ENCODE measurements at places on chromosomes 13 and 19.

GRCh38 chr13:21059641-21060337 lies 1.6 kb downstream of the LATS2 start:
- DNase-seq = no peak

DNA sequence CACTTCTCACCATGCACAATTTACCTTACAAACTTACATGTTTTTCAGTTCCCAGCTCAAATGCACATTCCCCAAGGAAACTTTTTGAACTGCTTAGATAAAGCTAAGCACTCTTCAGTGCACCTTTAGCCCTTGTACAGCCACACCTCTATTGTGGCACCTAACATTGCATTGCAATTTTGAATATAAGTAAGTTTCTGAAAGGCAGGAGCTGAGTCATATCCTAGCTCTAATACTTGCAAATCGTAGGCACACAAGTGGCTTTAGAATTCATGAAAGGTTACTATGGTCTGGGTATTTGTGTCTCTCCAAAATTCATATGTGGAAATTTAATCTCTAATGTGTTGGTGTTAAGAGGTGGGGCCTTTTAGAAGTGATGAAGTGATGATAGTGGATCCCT lies 4.9 kb upstream of the ESD start:
- no peak for DNase-seq

DNA sequence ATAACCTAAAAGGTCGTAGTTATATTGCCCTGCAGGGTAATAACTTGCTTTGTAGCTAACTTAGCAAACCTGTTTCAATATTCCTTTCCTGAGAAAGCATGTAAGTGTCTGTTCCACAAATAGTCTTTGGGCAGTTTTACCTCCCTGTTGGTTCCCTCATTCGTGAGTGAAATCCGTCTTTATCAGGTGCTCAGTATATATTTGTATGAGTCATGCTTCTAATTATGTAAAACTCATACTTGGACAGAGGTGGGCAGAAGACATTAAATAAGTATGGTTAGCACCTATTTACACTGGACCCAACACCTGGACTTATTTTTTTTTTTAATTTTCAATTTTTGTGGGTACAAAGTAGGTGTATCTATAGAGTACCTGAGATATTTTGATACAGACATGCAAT lies 44.9 kb upstream of the MEDAG start:
- no peak for DNase-seq

GRCh38 chr13:99265821-99266426 lies 7.7 kb upstream of the GPR18 start:
- no peak for DNase-seq

- no peak for DNase-seq
Observed at GRCh38 chr13:70311191-70311590, 202.9 kb upstream of the KLHL1 start.

GRCh38 chr13:23922005-23922932 lies 25.0 kb upstream of the C1QTNF9B start:
- no peak for DNase-seq

DNA sequence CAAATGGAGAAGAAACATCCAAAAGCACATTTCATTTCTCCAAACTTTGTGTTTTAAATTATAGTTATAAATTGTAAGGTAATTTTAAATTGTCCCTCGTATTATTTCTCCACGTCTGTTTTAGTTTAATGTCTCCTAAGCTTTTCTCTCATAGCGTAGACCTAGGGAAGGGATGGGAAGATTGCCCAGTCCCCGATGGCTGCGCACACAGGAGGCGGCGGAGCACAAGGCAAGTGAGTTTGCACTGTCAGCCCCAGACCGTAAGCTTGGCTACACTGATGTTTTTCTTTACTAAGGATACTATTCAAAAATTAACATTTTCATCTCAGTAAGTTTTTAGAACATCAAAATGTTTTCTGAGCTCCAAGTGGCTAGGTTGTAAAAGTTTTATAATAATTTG lies 72.3 kb downstream of the GPR12 start:
- DNase-seq = no peak

- no peak for DNase-seq
Observed at GRCh38 chr13:36630181-36630803, 43.5 kb upstream of the SERTM1 start.

- no peak for DNase-seq
Observed at GRCh38 chr19:35722461-35722860, 4.7 kb downstream of the KMT2B start.

DNA sequence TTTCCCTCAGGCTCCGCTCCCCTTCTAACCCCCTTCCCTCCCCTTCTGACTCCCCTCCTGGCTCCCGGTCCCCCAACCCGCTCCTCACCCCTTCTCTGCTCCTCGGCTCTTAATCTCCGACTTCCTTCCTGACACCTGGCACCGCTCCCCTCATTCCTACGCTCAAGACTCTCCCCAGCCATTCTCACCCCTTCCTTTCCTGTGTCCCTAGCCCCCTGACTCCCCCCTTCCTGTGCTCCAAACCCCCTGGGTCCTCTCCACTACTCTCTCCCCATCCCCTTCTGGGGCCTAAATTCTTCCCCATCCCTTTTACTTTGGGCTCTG lies 658 bp downstream of the CLPP start:
- no peak for DNase-seq

GRCh38 chr13:93080587-93080986 lies 146.0 kb upstream of the GPC6 start:
- DNase-seq = no peak

- no peak for DNase-seq
Observed at GRCh38 chr19:10093295-10094186, 7.4 kb downstream of the SHFL start.

GRCh38 chr13:100957741-100958140 lies 283.1 kb upstream of the TMTC4 start:
- DNase-seq = no peak
